ENCODE measurements at places on chromosomes 12 and 14.
A peak's percentile ranks its signal among the peaks of the same experiment; 100 is the strongest.

DNA sequence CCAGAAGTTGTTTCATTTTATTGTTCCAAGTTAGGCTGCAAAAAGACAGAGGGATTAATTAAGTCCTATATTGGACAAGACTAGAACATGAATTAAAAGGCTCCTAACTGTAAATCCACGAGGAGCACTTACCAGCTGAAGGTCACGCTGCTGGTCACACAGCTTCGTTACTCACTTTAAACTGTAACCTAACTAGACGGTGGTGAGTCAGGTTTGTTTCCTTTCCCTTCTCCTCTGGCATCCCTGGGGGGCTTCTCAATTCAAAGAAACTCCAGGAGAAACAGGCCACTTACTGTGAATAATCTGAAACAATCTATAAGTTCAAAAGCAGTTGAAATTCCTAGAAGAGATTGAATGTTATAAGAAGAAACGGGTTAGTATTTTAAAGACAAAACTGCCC is 331.4 kb downstream of the BCAT1 start:
- DNase-seq: no peak

DNA sequence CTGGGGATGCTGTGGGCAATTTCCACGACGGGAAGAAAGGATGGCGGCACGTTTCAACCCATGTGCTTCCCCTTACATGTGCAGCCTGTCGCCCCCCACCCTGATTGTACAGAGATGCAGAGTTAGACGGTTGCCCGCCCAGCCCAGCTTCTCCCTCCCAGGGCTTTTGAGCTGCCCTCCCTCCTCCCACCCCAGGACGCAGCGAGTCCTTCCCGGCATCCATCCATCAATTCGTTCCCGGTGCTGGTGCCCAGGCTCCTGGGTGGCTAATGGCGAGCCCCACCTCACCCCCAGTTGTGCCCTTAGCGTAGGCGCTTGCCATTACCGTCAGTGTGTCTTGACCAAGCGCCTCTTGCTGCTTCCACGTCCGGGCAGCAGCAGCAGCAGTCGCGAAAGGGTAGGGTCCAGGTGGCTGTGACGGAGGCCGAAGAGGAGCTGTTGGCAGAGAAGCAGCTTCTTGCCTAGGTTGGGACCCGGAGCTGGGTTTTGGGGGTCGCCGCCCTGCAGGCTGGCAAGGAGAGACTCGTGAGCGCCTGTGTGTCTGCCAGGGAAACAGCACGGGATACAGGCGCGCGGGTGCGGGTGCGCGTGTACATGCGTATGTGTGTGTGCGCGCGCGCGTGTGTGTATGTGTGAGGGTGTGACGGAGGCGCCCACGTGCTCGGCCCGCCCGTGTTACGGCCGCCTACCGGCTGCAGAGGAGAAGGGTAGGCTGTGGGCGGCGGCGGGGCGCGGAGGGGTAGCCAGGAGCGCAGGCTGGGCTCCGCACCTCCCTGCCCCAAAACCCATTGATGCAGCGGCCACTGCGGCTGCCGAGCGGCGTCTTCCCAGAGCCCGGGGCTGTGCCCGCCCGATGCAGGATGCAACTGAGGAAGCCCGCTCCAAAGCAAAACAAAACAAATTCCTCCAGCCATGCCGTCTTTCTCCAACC is at the start of gene SLC6A15:
TSS of gene SLC6A15 (minus strand) at position 602 of the 931 bp plus-strand sequence. CDS start 20,679 bp downstream, outside the sequence.
- DNase-seq: peak; percentile 36

DNA sequence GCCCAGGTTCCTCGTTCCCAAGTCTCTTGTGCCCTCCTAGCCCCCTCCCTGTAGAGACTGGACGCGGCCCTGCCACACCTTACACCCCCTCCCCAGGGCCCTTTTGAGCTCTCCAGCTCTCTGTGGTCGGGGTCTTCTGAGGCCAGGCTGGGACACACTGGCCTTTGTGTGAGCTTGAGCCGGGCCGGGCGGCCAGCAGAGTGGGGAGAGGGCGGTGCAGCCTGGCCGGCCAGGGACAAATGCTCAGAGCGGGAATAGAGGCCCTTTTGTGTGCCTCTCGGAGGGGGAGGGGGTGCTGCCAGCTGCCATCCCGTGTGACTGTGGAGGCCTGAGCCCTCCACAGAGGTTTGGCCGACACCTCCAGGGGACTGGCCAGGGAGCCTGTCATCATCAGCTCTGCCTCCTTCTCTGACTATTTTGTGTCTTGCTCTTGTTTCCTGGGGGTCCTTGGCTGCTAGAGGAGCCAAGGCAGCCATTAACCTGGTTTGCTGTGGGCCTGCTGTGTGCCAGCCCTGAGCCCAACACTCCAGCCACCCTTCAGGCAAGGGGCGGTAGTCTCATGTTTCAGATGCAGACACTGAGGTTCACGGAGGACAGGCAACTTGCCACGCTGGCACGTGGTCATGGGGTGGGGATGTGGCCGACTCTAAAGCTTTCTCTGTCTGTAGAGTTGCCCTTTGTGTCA is 13.6 kb downstream of the FAM222A start:
- DNase-seq: no peak

DNA sequence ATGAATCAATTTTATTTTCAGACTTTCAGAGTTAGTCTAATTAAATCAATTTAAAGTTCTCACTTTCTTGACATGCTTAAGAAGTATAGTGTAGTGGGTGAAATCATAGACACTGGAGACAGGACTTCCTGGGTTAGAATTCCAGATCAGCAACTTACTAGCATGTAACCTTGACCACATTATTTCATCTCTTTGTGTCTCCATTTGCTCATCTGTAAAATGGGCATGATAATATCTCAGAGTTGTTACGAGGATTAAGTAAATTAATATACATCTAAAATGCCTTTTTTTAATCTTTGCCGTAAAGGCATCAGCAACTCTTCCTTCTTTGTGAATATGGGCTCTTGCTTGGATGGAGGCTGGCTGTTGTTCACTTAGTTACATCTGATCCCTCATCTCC is 1.3 kb upstream of the ERGIC2 start:
- DNase-seq: no peak

DNA sequence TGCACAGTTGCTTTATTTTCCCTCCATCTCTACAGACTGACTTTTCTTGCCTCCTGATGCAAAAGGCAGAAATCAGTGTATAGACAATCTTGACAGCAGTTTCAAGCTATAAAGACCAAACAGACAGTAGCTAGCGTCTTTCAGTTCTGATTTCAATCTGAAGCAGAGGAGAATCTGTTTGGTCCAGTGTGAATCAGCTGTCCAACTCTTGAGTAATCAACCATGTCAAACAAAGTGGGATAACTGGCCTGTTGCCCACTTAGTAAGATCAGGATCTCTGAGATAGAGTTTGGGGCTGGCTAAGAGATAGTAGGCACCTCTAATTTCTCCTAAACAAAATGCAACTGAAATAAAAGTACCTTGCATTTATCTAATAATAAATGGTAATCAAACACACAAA is 797.4 kb upstream of the FBXO33 start:
- DNase-seq: no peak

DNA sequence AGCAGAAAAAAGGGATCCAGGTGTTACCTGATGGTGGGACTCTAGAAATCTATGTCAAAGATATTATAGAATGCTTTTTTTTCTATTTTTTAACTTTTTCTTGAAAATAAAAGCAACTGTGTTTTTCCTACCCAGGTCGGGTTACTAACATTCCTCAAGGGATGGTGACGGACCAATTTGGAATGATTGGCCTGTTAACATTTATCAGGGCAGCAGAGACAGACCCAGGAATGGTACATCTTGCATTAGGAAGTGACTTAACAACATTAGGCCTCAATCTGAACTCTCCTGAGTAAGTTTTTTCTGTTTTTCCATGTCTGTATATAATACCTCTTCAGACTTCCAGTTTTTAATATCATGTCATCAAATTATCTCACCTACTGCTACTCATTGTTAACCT is 27.6 kb upstream of the KCNMB4 start:
- no peak for DNase-seq

- peak; percentile 4 for DNase-seq
Measured at GRCh38 chr12:100826323-100826722, 31.7 kb downstream of the ANO4 start.

- DNase-seq: no peak
Measured at GRCh38 chr12:91423693-91424050, 241.1 kb upstream of the DCN start.

- DNase-seq: no peak
Measured at GRCh38 chr12:127770118-127770517, 496.9 kb upstream of the TMEM132C start.

Measured in activated CD4-positive, alpha-beta T cell treated with anti-CD3 and anti-CD28 coated beads, Interleukin-2, Interleukin-6, amounts not matched to agents 100 ng/mL and 50 ng/mL, durations not matched to agents 16 hours and 8 hours (primary cell).